Endothelial cell of umbilical vein (primary cell): ENCODE measurements at places on chromosomes 3 and 15. TPM values are rescaled to one million over a fixed set of nuclear protein-coding genes. Genes with fewer than 3 reads are reported as not detected.

GRCh38 chr15:93088981-93089726 lies at the start of gene RGMA:
RGMA (minus strand) TSS chr15:93089211; CDS start chr15:93088932, 279 bp downstream.
- DNase-seq: no peak

DNA sequence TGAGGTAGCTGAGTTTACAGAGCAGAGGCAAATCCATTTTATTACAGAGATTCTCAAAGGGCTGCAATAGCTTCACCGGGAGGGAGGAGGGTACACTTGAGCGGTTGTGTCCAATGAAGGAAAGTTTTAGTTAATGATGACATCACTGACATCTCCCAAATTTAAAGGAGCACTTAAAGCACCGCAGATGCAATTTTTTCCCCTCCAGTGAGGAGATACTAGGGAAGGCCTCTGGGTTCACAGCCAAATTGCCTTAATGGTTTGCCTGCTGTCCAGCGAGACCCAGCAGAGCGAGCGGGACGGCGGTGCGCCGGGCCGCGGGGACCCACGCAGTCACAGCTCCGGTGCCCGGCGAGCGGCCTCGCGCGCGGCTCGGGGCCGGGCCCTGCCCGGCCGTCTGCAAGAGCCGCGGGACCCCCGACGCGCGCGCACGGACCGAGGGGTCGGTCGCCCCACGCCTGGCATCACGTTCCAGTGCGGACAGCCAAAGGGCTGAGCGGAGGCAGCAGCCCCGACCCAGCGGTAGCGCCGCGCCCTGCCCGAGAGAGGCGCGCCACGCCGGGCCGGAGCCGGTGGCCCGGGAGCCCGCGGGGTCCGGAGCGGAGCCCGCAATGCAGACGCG lies 160.5 kb upstream of the CHRNA7 start:
- no peak for DNase-seq

DNA sequence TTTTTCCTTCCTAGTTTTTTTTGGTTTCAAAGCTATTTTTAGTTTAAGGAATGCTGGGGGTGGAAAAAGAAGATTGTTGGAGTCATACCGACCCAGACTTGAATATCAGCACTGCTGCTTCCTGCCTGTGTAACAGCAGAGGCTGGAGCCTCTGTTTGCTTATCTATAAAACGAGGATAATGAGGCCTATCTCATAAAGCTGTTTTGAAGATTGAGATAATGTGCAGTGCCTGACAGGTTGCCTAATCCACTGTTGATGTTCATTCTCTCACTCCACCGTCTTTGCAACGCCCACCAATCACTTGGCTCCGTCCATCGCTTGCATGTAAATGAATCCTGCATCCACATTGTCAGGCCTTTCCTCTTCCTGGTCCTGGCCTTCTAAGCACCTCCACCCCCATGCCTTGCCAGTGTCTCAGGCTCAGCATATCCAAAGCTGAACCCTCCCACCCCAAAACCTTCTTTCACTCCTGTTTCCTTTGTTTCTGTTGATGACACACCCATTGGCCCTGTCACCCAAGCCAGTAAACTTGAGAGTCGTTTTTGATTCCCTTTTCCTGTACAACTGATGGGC lies 94.9 kb downstream of the MEX3B start:
- DNase-seq: no peak

DNA sequence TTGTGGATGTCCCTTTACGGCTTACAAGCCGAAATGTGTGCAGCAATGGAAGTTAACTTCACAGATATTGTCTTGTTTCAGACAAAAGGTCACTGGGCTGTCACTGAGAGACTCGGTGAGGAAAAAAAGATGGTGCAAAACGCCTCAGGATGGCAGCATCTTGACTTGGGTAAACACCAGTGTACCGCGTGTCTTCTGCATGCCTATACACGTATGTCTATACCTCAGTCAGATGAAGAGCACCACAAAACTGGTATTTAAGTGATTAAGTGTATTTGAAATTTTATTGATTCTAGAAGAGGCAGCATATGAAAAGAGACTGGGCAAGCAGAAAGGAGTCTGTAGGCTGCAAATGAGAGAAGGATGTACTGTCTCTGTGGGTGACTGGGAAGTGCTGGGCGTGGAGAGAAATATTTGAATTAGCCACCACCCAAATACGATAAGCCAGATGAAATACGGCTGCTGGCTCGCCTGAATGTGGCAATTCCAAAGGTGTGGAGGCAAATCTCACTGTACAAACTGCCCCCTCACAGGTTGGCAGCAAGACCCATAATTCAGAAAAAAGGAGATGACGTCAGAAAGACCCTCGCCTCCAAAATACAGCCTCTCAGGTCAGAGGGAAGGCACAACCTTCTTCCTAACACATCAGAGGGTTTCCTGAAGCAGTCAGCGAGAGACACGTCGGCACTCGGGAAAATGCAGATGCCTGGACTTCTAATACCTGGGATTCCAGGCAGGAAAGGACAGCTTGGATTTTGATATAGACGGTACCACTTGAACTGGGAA lies 53.4 kb upstream of the NEO1 start:
- no peak for DNase-seq

- DNase-seq: no peak
Measured at GRCh38 chr3:138948371-138949001, 1.5 kb downstream of the FOXL2NB start.

DNA sequence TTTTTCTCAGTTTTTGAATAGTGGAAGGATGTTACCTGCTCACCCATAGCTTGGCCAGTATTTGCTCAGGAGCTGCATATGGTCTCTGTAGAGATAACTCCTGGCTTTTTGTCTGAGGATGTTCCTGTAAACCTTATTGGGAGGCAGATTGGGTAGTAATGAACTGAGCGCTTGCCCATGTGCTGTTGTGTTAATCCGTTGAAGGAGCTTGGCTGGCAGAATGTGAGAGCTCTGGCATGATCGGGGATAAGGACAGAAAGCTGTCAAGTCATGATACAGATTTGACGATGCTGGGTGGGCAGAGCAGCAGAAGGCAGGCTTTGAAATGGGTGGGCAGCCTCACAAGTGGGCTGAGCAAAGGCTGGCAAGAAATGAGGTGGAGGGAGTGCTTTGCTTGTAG lies 27.4 kb downstream of the SH3GL3 start:
- no peak for DNase-seq

GRCh38 chr15:101540480-101541239 lies 51.2 kb upstream of the PCSK6 start:
- DNase-seq: no peak

DNA sequence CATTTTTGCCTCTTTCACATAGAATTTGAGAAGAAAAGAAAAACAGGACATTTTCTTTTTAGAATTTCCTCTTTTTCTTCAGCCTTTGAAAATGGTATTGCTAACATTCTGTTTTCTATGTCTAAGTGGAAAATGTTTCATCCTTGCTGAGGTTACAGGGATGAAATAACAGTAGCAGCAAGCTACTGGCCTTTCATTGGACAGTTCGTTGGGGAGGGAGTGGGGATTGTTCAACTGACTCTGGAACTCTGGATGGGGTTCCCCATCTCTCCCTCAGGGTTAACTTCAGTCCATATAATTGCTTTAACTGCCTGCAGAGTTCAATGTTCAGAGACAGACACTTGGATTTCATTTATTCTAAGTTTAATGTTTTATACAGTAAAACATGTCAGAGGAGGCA lies 346.0 kb downstream of the NLGN1 start:
- peak; percentile 32 for DNase-seq

SLC35G2 gene
- 19.6 and 23.9 TPM in 2 replicates for polyA plus RNA-seq

TUSC7 gene
- polyA plus RNA-seq: not detected in 2 replicates

ANKRD34C gene
- not detected in 2 replicates for polyA plus RNA-seq

CLDN1 gene
- 0.16 and 0.32 TPM in 2 replicates for polyA plus RNA-seq

LINGO1 gene
- polyA plus RNA-seq: 0.15 and 0.30 TPM in 2 replicates

KAT2B gene
- polyA plus RNA-seq: 1.9 and 2.6 TPM in 2 replicates

SAMMSON gene
- polyA plus RNA-seq: not detected in 2 replicates
